ENCODE measurements at places on chromosomes 1 and 21. TPM values are rescaled to one million over a fixed set of nuclear protein-coding genes. Genes with fewer than 3 reads are reported as not detected.
A peak's percentile ranks its signal among the peaks of the same experiment; 100 is the strongest.

DNA sequence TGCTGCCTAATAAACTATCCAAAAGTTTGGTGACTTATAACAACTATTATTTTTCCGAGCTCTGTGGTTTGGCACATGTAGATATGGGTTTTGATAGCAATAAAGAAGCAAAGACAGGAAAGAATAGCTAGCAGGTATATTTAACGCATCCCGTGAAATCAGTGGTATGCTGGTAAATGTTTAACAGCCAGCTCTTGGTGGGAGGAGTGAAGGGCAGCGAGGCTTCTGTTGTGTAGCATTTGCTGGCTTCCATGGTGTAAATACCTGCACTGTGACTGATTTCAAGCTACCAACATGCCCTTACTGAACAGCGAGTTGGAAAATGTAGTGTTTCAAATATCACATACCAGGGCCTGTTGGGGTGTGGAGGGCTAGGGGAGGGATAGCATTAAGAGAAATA is 291.0 kb downstream of the PRDM2 start:
- no peak overlapping the region for H3K4me3 ChIP-seq
- no peak for DNase-seq
- no peaks in the 10 kb centered on the region for H3K27me3 ChIP-seq
- no peak overlapping the region for H3K27ac ChIP-seq

- no peaks in the 10 kb centered on the region for H3K27me3 ChIP-seq
- H3K27ac ChIP-seq, result no peak overlapping the region
- H3K4me3 ChIP-seq, result no peak overlapping the region
- H3K36me3 ChIP-seq, result peaks cover 68% of the 10 kb centered on the region
Measured at GRCh38 chr1:207787776-207788175, 35.9 kb downstream of the CD46 start.

PBX1 gene
- total RNA-seq, result 9.8 TPM

GBP1 gene
- total RNA-seq, result 1.2 TPM

DNA sequence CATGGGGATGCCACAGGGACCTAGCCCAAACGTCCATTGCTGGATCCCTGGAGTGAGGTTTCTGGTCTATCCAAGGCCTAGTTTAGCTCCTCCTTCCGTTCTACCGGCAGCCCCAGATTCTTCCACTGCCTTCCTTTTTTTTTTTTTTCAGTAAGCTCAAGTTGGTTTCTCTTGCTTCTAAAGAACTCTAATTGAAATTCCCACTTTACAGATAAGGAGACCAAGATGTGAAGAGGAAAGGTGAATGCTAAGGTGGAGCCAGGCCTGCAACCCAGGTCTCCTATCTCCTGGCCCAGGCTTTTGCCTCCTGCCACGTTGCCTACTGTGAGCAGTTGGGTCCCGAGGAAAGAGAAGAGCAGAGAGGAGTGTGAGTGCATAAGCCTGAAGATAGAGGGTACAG is 31.5 kb upstream of the CLIC4 start:
- H3K27me3 ChIP-seq, result no peaks in the 10 kb centered on the region
- H3K27ac ChIP-seq, result no peak overlapping the region
- H3K4me1 ChIP-seq, result peaks cover 11% of the 10 kb centered on the region
- DNase-seq, result no peak
- no peak overlapping the region for H3K4me3 ChIP-seq
- no peaks in the 10 kb centered on the region for H3K36me3 ChIP-seq

GRCh38 chr1:150562446-150563339 is 13.5 kb downstream of the ADAMTSL4 start:
- H3K27me3 ChIP-seq, result no peaks in the 10 kb centered on the region
- H3K36me3 ChIP-seq, result no peaks in the 10 kb centered on the region
- peaks cover 42% of the 10 kb centered on the region for H3K4me1 ChIP-seq

GBP5 gene
- total RNA-seq, result not detected

DNA sequence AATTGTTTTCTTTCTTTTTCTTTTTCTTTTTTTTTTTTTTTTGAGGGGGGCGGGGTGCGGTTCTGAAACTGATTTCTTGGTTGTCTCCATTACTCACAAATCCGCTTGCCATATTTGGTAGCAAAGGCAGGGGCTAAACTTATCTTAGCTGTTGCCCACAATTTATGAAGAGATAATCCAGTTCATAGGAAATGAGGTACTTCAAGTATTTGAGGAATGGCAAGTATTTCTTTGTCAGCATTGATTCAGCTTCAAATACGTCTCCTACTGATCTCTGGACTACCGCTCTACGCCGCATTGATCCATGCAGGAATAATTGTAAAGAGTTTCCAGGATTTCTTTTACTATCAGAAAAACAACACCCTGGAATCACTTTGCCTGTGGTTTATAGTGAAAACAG is 289.2 kb upstream of the DPYD start:
- H3K27ac ChIP-seq, result no peak overlapping the region
- H3K36me3 ChIP-seq, result no peaks in the 10 kb centered on the region
- H3K4me1 ChIP-seq, result no peaks in the 10 kb centered on the region
- DNase-seq, result peak; percentile 13

GRCh38 chr1:103275725-103276124 is 167.4 kb upstream of the COL11A1 start:
- H3K36me3 ChIP-seq, result no peaks in the 10 kb centered on the region
- H3K4me1 ChIP-seq, result no peaks in the 10 kb centered on the region
- no peak overlapping the region for H3K4me3 ChIP-seq
- H3K27ac ChIP-seq, result no peak overlapping the region

NGF gene
- 0.86 TPM for total RNA-seq

DNA sequence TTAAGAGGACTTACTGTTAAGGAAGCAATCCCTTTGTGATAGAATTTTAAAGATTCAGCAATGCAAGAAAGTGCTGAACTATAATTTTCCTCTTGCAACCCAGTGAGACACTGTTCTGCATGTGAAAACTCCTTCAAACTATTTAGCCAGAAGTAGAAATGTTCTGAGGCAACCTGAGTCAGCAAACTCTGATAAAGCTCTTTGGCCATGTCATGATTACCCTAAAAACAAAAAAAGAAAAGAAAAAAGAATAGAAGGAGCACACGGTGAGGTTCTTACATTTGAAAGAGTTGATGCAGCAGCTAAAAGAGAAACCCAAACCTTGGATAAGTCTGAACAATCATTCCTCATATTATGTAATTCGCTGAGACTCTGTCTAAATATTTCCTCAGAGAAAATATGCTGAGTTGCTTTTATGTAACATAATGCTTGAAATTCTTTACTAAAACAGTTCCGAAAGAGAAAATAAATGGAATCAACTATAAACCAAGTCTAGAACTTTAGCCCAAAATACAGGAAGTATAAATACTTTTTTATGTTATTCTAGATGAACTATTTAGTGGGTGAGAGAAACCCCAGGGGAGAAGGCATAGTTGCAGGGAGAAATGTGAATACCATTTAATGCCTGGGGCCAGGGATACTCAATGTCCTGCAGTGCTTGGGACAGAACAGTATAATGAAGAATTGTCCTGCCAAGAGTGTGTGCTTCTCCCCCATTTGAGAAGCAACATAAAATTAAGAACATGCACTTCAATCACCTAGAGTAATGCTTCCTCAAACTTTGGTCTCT is 60.0 kb downstream of the INTS7 start:
- H3K27ac ChIP-seq, result no peak overlapping the region
- no peaks in the 10 kb centered on the region for H3K4me1 ChIP-seq
- H3K36me3 ChIP-seq, result peaks cover 64% of the 10 kb centered on the region
- DNase-seq, result no peak
- no peak overlapping the region for H3K4me3 ChIP-seq
- H3K27me3 ChIP-seq, result no peaks in the 10 kb centered on the region

- no peak overlapping the region for H3K4me3 ChIP-seq
- DNase-seq, result no peak
- H3K27me3 ChIP-seq, result no peaks in the 10 kb centered on the region
- no peaks in the 10 kb centered on the region for H3K36me3 ChIP-seq
- peak overlapping the region; percentile 29 for H3K27ac ChIP-seq
- peaks cover 73% of the 10 kb centered on the region for H3K4me1 ChIP-seq
Measured at GRCh38 chr1:93818570-93818959, 60.4 kb downstream of the DNTTIP2 start.

BROX gene
- 68.4 TPM for total RNA-seq

CCDC185 gene
- total RNA-seq, result not detected

APOBEC4 gene
- total RNA-seq, result not detected

DNA sequence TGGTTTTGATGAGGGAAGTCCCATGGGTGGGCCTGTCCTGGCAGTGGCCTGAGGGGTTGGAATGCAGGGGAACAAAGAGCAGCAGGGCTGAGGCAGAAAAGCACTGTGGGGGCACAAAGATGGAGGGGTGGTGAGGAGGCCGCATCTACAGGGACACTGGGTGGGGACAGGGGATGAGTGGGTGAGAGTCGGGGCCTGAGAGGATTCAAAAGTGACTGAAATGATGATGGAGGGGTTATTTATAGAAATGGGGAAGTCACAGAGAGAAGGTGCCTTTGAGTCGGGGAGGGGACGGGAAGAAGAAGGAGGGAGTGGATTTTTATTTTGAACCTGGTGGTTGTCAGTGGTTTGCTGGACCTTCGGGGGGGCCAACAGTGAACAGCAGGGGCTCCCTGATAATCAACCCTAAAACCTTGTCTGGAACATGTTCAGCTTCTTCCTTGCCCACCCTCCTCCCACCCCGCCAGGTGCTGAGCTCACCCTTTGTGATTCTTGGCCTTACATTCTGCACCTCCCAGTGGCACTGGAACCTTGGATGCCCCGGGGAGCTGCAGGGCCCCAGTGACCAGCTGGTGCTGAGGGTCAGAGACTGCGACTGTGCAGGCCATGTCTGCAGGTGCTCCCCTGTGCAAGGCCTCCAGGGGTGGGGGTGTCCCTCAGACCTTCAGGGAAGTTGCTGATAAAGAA is 42.9 kb downstream of the IER5 start:
- no peak overlapping the region for H3K27ac ChIP-seq
- no peaks in the 10 kb centered on the region for H3K27me3 ChIP-seq
- peaks cover 45% of the 10 kb centered on the region for H3K4me1 ChIP-seq
- no peak overlapping the region for H3K4me3 ChIP-seq

GRCh38 chr1:86370601-86371022 is 25.5 kb downstream of the ODF2L start:
- DNase-seq, result no peak
- H3K4me1 ChIP-seq, result no peaks in the 10 kb centered on the region
- peaks cover 2% of the 10 kb centered on the region for H3K36me3 ChIP-seq
- H3K4me3 ChIP-seq, result no peak overlapping the region
- no peaks in the 10 kb centered on the region for H3K27me3 ChIP-seq
- no peak overlapping the region for H3K27ac ChIP-seq

- H3K27ac ChIP-seq, result no peak overlapping the region
- H3K4me1 ChIP-seq, result peaks cover 25% of the 10 kb centered on the region
- peaks cover 21% of the 10 kb centered on the region for H3K36me3 ChIP-seq
Measured at GRCh38 chr1:167400359-167400953, 117.9 kb downstream of the CD247 start.

PRAMEF13 gene
- total RNA-seq, result not detected
